ENCODE measurements at places on chromosomes 11 and 22.
A peak's percentile ranks its signal among the peaks of the same experiment; 100 is the strongest.

GRCh38 chr22:33242078-33242477 is 183.9 kb upstream of the SYN3 start:
- DNase-seq = no peak

GRCh38 chr22:36562261-36562835 is 33.4 kb upstream of the EIF3D start:
- peak; percentile 7 for DNase-seq

DNA sequence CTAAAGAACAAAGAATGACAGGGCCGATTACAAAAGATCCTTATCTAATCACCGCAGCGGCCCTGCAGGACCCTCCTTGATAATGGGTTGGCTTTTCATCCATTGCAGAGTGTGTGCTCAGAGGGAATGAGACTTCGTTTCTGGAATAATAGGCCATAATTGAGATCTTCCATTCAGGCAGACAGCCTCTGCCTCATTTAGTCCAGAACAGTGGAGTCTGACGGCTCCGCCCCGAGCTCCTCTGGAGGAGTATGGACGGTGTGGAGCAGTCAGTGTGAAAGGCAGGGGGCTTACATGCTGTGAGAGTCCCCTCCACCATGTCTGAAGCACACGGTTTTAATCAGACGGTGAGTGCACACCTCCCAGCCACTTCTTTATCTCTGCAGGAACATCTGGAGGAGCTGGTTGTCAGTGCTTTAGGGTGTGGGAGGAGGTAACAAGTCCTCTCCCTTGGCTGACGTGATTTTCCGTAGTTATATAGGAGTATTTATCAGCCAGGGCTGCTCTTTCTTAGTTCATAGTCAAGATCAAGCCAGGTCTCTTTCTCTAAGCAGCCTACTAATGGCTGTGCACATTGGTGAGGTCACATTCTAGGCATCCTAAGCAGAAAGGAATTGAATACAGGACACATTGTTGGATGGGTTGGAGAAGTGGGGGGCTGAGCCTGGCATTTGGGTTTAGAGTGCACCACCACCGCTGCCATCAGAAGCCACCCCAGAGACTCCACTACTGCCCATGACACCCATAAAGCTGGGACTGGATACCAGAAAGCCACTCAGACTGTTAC is 1477.9 kb downstream of the TBC1D22A start:
- no peak for DNase-seq

DNA sequence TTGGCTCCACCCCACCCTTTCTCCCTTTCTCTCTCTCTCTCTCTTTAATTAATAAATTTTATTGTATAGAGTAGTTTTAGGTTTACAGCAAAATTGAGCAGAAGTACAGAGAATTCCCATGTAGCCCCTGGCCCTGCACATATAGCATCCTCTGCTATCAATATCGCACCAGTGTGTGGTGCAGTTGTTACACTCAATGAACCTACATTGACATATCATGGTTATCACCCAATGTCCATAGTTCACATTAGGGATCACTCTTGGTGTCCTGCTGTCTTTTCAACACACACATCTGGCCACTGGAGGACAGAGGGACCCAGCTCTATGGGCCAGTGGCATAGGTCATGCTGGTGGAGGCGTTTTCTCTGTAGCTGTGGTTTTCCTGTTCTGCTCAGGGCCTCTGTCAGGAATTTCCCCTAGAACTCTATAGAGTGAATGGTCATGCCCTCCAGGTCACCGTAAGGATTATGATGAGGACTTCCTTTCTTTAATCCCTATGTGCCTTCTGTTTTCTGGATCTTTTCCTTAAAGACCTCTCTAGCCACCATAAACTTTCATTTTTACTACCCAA is 98.2 kb upstream of the NAV2 start:
- peak; percentile 62 for DNase-seq

- DNase-seq = no peak
These were observed 162.3 kb downstream of the C11orf87 start for GRCh38 chr11:109584001-109584972.

GRCh38 chr11:94144216-94144615 is 15.6 kb downstream of the PANX1 start:
- peak; percentile 51 for DNase-seq

DNA sequence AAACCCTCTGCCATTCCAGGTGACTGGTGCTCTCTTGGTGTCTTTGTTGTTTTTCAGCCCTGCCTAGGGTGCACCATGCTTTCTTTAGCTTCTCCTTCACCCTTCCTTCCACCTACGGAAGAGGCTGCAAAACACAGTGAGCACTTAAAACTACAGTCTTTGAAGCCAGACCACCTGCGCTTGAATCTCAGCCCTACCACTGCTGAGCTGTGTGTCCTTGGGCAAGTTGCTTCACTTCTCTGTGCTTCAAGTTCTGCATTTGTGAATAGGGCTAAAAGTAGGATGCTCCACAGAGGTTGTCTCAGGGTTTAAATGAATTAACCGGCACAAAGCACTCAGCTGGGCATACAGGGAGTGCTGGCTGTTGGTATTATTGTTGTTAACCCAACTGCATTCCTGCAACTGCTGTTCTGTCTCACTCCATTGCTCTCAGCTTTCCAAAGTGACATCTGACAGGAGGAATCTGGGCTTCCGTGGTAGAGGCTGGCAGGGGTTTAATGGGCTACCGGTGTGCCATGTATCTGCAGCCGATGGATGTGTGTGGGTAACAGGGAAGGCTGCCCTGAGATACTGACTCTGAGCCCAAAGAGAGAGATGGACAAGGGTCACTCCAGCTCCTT is 139.3 kb downstream of the FBXO7 start:
- no peak for DNase-seq

DNA sequence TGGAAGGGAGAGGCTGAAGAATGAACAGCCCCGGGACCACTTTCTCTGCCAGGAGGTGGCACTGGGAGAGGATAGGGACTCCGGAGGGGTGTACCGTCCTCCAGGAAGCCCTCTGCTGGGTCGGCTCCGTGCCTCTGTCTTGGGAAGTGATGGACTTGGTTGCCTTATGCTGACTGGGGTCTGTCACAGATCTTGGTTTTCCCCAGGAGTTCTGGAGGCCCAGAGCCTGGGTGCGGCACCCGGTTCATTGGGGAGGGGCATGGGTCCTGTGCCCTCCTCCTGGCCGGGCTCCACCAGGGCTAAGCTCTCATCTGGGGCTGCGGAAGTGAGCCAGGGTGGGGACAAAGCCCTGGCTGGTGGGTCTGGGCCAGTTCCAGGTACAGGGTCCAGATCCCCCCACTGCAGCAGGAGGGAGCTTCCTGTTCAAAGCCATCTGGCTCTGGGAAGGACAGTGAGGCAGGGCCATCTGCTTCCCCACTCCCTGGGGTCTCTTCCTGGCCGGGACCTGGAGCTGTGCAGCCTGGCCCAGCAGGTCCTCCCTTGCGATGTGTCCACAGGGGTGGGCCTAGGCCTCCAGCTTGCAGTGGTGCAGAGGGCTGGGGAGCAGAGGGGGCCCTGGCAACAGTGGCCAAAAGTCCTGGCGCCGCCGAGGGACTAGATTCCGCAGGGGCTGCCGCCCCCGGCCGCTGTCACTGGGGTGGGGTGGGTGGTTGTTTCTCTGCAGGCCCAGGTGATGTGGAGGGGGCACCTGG is 1.1 kb upstream of the AP2A2 start:
- no peak for DNase-seq

- DNase-seq = peak; percentile 61
These were observed 61.7 kb downstream of the PARVB start for GRCh38 chr22:44085743-44086270.

GRCh38 chr22:39917776-39918495 is 17.1 kb downstream of the GRAP2 start:
- DNase-seq = peak; percentile 12

DNA sequence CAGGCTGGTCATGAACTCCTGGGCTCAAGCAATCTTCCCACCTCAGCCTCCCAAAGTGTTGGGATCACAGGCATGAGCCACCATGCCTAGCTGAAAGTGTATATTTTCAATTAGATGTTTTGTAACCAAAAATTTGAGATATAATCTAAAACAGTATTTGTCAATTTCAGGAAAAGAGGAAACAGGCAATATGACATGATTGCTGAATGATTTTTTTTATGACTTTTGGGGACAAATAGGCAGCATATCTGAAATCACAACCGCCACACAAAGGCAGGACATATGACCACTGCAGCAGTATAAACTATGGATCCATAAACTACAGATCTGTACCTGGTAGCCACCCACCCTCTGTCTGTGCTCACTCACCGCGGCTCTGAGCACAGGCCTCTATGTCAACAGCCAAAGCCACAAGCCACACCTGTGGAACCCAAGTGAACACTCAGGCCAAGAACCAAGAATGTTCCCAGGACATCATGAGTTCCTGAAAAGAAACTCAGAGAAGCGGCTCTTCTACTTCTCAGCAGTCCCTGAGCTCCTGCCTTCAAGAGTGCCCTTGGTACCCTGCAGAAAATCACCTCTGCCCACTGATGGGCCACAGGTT is 22.5 kb downstream of the PISD start:
- peak; percentile 55 for DNase-seq

DNA sequence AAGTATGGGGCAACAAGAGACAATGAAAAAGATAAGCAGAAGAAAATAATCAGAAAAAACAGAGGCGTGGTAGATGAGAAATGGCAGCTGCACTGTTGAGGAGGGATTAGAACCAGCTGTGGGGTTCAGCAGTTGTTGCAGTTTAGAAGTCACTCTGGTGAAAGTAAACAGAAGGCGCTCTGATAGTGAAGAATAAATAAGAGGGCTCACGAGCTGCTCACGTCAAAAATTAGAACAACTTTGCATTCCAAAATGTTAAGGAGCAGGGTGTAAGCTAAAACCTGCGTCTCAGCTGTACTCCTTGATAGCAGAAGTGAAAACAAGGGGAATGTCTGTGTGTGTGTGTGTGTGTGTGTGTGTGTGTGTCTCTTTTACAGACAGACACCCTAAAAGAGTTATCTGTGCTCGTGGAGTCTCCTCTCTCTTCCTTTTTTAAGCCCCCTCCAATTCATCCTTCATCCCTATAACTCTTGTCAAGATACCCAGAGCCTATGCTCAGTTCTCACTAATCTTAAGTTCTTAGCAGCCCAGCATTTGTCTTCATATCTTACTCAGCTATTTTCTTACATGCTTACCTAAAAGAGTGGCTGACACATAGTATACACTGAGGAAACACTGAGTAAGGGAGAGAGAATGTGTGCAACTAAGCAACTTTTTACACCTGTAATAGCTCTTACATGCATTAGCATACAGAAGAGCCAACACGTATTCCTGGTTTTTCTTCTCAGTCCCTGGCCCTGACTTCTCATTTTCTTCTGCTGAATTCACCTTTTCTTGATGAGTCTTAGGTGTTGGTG is 8.9 kb downstream of the TTC17 start:
- peak; percentile 6 for DNase-seq

- DNase-seq = no peak
These were observed 13.6 kb upstream of the PHF21B start for GRCh38 chr22:45023431-45023830.

GRCh38 chr11:5639953-5640352 is 15.2 kb downstream of the TRIM34 start:
- no peak for DNase-seq

- no peak for DNase-seq
These were observed 39.9 kb upstream of the NUP160 start for GRCh38 chr11:47887910-47888569.

DNA sequence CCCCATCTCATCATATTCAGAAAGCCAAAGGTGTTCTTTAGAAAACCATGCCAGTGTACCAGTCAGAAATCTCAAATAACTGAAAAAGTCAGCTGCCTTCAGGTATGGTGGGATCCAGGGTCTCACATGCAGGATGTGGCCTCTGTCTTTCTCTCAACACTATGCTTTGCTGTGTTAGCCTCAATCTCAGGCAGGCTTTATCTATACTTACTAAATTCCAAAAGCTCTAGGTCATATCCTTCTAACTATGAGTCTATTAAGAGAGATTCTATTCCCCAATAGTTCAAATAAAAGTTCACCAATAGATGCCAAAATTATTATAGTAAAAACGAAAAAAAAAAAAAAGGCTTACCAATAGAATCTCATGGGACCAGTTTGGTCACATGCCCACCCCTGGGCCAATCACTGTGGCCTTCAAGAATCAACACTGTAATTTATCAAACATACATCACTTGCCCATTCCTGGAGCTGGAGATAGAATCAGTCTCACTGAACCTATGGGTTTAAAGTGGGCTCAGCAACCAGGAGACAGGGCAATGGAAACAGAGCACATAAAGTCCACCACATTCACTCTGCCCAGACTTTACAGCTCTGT is 38.0 kb upstream of the APLNR start:
- no peak for DNase-seq

- no peak for DNase-seq
These were observed 1032.0 kb downstream of the BRD1 start for GRCh38 chr22:48795664-48796063.

GRCh38 chr11:102727890-102728289 is 3.1 kb upstream of the MMP8 start:
- peak; percentile 71 for DNase-seq

- DNase-seq = peak; percentile 88
These were observed 3.1 kb upstream of the COMMD9 start for GRCh38 chr11:36292311-36292722.

DNA sequence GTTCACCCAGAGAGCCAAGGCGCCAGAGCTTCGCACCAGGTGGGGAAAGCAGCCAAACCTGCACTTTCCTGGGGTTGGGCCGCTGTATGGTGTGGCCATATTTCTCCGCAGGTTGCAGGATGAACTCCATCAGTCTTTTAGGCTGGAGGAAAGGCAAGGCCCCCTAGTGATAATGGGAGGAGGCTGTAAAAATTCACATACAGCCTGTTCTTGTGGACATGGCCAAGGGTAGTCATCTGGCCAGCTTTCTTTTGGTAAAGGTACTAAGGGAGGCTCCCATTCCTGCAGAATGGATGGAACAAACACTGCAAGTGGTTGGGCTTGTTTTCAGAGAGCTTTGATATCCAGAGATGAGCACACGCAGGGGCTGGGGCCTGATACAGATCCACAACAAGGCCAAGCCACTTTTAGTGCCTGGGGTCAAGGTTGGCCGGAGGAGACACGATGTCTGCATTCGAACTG is 29.6 kb downstream of the C22orf31 start:
- no peak for DNase-seq

- DNase-seq = peak; percentile 79
These were observed at the start of gene OR2AG2 for GRCh38 chr11:6771926-6772893. Gene OR2AG2 (minus strand): TSS chr11:6771976. CDS start chr11:6768957, 3,019 bp downstream.

- no peak for DNase-seq
These were observed 5.9 kb upstream of the ME3 start for GRCh38 chr11:86678296-86678695.

DNA sequence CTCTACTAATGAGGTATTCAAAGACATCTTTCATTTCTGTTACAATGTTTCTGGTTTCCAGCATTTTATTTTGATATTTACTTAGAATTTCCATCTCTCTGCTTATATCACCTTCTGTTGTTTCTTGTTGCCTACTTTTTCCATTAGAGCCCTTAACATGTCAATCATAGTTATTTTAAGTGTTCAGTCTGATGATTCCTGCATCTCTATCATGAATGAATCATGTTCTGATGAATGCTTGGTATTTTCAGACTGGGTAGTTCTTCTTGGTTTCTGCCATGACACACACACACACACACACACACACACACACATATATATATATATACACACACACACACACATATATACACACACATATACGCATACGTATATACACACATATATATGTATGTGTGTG is 486.4 kb upstream of the ISX start:
- DNase-seq = no peak

DNA sequence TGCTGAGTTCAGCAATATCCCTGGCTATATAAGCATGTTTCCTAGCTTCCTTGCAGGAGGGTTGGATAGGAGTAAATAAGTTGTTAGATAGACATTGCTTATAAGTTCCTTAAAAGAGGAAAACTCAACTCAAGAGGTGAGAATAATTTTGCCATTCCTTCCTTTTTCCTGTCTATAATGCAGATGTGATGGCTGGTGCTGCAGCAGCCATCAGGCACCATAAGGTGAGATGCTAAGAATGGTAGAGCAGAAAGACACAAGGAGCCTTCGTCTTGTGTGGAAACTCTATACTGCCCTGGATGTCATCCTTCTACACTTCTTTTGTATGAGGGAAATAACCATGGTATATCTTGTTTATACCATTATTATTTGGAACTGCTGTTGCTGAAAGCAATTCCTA is 74.5 kb upstream of the GRK3 start:
- no peak for DNase-seq

All from suppressor macrophage (primary cell).